Natural killer cell (primary cell): ENCODE measurements at places on chromosomes 7 and 10. TPM values are rescaled to one million over a fixed set of nuclear protein-coding genes. Genes with fewer than 3 reads are reported as not detected.

Gene OR2A42
- not detected for total RNA-seq

Gene FBXO24
- total RNA-seq: 0.94 TPM

Gene HK1
- total RNA-seq: 58.4 TPM

Gene SMO
- total RNA-seq: 0.50 TPM

DNA sequence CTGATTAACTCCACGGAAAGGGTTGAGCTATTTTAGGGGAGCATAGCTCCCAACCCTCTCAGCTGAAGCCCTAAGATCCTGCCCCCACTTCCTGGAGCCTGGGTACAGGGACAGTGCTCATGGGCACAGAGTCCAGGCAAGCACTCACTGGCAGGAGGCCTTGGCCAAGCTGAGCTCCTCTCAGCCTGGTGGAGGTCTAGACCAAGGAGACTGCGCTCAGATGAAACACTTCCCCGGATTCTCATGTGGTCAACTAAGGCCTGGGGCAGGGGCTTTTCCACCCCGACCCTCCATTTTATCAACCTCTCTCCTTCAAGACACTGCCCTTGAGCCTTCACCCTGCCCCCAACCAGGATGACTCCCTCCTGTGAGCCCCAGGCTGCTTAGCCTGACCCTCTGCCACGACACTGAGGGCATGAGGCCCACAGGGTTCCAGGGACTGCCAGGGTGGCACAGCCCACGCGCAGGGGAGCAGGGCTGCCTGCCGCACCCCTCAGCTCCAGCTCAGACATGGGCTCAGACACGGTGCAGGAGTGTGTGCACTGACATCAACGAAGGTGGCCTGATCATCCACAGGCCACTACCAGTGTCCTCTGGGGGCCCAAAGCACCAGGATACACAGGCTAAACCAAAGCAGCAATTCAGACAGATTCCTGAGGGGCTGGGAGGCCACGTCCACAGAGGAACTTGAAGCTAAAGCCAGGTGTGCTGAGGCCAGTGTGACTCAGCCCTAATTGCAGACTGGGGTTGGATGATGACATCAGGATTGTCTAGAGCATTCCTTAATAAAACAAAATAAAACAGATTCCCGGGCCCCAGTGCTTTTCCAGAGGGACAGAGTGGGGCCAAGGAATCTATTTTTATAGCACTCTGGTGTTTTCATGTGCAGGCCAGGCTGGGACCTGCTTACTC lies 18.8 kb downstream of the CHAT start:
- DNase-seq: no peak
- H3K4me3 ChIP-seq: no peak overlapping the region
- no peaks in the 10 kb centered on the region for H3K36me3 ChIP-seq

DNA sequence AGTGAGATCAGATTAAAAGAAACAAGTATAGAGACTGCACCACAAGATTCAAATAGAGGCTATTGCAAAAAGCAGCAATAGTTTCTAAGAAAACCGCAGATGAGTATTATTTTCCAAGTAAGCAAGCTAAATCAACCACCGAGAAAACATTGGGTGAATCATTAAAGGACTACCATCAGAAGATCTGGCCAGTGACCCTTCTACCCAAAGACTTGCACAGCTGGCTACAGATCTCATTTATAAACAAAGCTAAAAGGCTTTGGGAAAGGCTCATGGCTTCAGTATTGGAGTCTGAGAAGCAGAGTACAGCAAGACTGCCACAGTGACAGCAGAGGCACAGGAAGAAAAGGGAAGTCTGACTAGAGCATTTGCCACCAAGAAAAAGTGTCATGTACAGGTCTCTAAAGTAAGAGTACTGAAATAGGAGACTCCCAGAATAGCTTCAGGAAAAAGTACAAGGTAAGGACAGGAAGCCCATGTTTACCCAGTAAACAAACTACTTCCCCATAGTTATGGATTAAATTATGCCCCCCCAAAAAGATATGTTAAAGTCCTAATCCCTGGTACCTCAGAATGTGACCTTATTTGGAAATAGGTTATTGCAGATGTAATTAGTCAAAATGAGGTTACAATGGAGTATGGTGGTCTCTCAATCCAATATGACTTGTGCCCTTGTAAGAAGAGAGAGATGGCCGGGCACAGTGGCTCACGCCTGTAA lies 19.0 kb downstream of the STEAP1 start:
- no peak for DNase-seq
- no peaks in the 10 kb centered on the region for H3K27me3 ChIP-seq
- no peak overlapping the region for H3K27ac ChIP-seq
- no peak overlapping the region for H3K4me3 ChIP-seq
- no peaks in the 10 kb centered on the region for H3K4me1 ChIP-seq
- H3K36me3 ChIP-seq: no peaks in the 10 kb centered on the region

DNA sequence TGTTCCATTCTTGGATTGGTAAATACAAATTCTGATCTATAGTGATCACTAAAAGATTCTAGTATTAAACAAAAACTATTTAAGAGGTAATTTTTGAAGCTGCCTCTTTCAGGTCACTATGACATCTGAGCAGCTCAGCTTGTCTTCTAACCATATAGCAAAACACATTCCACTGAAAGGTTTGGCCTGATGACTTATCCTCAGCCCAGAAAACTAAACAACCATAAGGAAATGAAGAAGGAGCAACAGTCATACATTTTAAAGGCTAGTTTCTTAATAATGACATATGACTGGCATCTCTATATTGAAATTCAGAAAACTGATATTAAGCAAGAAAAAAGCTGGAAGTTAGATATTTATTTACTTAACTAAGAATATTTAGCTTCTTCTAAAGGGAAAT lies 24.6 kb downstream of the NT5C2 start:
- no peak overlapping the region for H3K27ac ChIP-seq
- H3K36me3 ChIP-seq: peaks cover 35% of the 10 kb centered on the region
- H3K4me1 ChIP-seq: no peaks in the 10 kb centered on the region
- no peak overlapping the region for H3K4me3 ChIP-seq

GRCh38 chr10:47230482-47230881 lies 69.5 kb upstream of the GDF10 start:
- H3K4me3 ChIP-seq: no peak overlapping the region
- no peak overlapping the region for H3K27ac ChIP-seq
- no peaks in the 10 kb centered on the region for H3K4me1 ChIP-seq

- DNase-seq: no peak
- no peaks in the 10 kb centered on the region for H3K36me3 ChIP-seq
- no peak overlapping the region for H3K4me3 ChIP-seq
- no peaks in the 10 kb centered on the region for H3K27me3 ChIP-seq
These were observed 12.6 kb upstream of the DNAJC1 start for GRCh38 chr10:22016046-22016705.

- H3K27me3 ChIP-seq: no peaks in the 10 kb centered on the region
- no peaks in the 10 kb centered on the region for H3K36me3 ChIP-seq
- DNase-seq: peak; percentile 81
- H3K4me3 ChIP-seq: no peak overlapping the region
- no peak overlapping the region for H3K27ac ChIP-seq
These were observed 6.0 kb upstream of the TMED4 start for GRCh38 chr7:44587843-44588711.

DNA sequence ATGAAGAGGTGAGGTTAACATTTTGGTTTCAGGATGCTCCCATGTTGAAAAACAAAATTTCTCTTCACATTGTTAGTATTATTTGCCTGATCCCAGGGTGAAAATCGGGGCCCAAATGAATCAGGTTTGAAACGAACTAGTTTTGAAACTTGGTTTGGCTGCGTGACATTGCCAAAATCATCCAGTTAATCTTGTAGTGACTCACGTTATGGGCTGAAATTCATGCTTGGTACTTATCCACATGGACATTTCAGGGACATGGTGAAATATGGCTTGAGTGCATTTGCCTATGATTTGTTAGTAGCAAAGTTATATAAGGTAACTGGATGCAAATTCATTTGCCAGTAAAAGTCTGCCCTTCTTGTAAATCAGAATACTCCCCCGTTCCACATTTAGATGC lies 97.3 kb downstream of the CFAP58 start:
- no peak overlapping the region for H3K27ac ChIP-seq
- no peak overlapping the region for H3K4me3 ChIP-seq
- no peaks in the 10 kb centered on the region for H3K36me3 ChIP-seq
- H3K4me1 ChIP-seq: no peaks in the 10 kb centered on the region
